ENCODE measurements at places on chromosomes 3 and 15.

DNA sequence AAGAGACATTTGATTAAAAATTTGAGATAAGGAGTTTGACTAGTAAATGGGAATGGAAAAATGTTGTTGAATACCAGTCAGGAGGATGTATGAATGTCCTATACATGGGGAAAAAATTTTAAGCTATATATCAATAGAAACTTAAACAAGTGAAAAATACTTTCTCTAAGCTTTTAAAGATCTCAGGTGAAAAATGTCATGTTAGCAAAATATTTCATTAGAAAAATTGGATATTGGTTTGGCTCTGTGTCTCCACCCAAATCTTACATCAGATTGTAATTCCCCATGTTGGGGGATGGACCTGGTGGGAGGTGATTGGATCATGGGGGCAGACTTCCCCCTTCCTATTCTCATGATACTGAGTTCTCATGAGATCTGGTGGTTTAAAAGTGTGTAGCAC lies 279.6 kb upstream of the CADM2 start:
- DNase-seq = no peak

DNA sequence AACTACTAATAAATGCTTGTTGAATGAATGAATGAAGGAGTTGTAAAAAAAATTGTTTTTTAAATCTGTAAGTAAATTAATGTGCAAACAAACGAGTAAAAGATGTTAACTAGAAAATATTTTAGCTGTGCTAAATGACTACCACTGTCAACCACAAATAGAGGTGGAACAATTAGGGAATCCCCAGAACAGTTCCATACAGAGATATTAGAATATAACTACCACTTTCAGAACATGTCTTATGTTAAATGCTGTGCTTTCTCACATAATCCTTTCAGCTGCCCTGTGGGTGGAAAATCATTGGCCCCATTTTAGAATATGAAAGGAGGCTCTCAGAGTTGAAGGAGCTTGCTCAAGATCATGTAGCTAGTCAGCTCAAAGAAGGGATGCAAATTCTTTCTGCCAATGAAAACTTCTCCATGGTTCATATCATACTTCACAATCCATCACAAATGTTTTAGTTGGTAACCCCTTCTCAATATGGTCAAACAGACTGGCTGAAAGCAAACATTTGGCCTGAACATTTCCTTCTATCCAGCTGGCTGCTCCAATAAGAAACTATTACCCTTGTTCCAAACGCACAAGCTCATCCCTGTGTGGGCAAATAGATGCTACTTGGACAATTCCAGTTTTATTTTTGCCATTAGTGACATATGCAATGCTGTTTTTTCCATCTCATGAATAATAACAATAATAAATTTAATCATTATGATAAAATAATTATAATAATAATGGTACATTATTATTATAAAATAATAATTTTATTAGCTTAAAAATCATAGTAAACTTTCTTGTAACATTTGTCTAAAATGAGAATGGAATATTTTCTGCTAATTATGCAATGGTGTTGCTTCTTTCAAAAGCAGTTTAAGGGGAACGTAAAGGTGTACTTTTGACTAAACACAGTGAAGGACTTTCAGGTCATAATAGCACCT lies 290.4 kb upstream of the STT3B start:
- no peak for DNase-seq

DNA sequence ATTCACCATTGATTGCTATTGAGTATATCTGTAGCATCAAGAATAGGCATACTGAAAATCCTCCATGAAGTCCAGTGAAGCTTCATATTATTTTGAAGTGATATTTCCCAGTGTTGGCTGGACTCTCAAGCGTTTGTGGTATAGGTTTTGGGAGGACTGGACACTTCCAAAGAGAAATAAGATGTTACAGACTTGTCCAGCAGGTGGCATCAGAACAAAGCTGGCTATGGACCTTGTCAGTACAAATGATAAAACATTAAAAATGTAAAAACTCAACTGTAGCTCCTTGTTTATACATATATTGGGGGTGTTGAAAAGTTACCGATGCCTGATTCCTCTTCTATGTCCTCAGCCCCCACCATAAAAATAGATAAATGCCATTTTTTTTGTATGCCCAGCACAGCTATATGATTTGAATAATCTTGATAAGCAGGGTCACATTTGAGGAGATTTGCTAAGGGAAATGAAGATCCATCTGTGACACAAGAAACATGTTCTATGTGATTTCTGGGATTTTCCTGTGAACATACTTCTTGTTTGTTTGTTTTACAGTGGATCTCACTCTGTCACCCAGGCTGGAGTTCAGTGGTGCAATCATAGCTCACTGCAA lies 54.5 kb upstream of the GOLGA6B start:
- no peak for DNase-seq

DNA sequence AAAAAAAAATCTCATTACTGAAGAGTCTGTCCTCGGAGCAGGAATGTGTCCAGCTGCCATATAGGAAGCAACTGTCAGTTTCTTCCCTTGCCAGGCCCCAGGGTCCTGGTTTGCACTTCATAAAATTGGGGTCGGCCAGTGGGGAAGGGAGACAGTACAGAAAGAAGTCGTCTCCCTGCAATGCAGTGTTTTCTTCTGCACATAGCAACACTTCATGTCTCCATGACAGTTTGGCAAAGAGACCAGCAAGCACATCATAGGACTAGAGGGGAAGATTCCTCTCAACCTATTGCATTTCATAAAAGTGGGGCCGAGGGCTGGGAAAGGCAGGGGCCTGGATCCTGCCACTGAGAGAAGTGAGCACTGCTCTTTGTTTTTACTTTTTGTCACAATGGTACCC lies 138.2 kb upstream of the HACD2 start:
- no peak for DNase-seq

- no peak for DNase-seq
Measured at GRCh38 chr15:40999190-40999589, 45.9 kb downstream of the CHAC1 start.

DNA sequence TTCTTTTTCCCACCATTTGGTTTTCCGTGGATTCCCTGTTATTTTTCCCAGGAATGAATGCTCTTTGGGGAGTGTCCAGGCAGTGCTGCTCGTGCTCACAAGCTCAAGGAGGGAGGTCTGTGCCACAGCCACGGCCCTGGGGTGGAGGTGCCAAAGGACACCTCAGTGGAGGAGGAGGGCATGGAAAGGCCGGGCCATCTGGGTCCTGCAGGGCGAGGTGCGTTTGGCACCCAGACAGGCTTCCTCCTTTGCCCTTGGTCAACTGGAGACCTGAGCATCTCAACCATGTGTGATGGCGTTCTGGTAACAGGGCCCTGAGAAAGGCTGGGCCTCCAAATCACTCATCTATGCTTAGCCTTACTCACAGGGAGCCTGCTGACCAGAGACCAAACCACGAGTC lies 25.4 kb downstream of the KY start:
- no peak for DNase-seq

DNA sequence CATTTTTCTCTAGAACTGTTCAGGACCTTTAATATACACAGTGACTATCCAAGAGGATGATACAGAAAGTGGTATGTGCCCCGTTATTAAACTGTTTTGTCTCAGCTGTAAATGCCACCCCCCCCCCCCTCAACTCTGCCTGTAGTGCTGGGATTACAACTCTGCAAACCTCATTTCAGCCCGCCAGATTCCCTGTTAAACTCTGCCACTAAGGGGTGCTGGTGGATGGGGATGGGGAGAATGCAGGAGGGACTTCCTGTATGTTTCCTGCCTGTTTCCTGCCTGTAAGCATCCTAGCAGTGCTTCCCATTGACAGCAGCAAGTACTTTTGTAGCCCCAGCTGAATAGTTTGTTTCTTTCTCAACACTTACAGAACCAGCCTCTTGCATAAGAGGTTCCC lies 301.7 kb upstream of the RORA start:
- no peak for DNase-seq

GRCh38 chr3:43181202-43181821 lies 75.4 kb upstream of the POMGNT2 start:
- peak; percentile 52 for DNase-seq

- no peak for DNase-seq
Measured at GRCh38 chr3:1583044-1583443, 490.2 kb downstream of the CNTN6 start.

DNA sequence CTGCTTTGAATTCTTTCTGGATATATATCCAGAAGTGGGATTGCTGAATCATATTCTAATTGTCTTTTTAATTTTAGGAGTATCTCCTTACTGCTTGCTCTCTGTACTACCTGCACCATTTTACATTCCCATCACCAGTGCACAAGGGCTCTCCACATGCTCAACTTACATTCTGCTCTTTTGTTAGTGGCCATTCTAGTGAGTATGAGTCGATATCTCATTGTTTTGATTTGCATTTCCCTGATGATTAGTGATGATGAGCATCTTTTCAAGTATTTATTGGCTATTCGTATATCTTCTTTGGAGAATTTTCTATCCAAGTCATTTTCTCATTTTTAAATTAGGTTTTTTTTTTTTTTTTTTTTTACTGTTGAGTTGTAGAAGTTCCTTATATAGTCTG lies 29.5 kb downstream of the PFN2 start:
- DNase-seq = no peak

DNA sequence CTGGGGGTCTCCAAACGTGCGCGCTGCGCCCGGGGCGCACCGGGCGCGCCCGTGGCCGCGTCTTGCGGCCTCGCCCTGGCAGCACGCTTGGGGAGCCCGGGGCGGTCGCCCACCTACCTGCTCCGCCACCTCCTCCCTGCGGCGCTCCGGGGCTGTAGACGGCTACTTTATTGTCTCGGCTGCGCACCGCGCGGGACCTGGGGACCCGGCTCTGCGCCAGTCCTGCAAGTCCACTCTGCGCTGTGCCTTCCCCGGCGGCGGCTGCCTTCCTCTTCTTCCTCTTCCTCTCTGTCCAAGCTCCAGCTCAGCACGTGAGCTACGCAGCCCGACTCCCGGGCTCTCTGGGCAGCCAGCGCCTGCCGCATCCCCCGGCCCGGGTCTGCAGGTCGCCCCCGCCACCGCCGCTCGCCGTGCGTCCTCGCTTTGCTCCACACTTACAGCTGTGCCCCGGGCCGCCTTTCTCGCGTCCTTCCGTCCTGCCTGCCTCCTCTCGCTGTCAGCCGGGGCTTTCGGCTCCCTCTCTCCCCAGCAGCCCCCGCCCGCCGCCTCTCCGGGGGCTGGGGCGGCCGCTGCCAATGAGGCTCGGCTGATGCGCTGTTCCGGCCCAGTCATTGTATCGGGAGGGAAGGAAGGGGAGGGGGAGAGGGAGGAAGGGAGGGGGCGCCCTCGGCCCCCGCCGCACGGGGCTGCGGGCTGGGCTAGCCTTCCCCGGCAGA lies 156.4 kb upstream of the FRMD4B start:
- no peak for DNase-seq

GRCh38 chr15:72086920-72087648 lies 30.9 kb downstream of the MYO9A start:
- no peak for DNase-seq

GRCh38 chr3:139528924-139529323 lies 10.6 kb downstream of the RBP1 start:
- no peak for DNase-seq

DNA sequence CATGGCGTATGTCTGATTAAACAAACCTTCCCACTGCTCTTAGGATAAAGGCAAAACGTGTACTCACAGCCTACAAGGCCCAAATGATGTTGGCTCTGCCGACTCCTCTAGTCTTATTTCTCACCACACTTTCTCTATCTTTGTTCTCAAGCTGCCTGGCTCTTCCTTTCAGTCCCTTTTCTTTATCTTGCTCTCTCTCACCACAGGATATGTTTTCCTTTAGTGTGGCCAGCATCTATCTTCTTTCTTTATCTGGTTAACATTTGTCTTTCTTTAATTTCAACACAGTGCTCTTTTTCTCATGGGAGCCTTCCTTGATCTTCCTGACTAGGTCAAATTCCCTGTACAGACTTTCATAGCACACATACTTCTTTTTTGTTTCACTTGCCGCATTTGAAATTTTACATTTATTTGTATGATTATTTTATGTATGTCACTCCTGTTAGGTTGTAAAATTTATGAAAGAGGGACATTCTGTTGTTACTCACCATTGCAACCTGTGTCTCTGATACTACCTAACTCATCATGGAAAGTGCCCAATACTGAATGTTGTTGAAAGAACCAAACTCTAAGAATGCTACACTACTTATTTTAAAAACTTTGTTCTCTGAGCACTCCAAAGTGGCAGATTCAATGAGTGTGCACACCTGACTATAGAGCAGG lies 328.9 kb upstream of the CBLB start:
- DNase-seq = no peak

- peak; percentile 12 for DNase-seq
Measured at GRCh38 chr3:123027292-123028232, at the start of gene SEMA5B. Gene SEMA5B, minus strand, starts transcription at chr3:123027763. Its CDS starts 66,500 bp downstream, at chr3:122961263.

GRCh38 chr3:141241616-141242376 lies 10.2 kb downstream of the PXYLP1 start:
- no peak for DNase-seq

- DNase-seq = no peak
Measured at GRCh38 chr15:81029414-81030300, 28.9 kb downstream of the TLNRD1 start.

DNA sequence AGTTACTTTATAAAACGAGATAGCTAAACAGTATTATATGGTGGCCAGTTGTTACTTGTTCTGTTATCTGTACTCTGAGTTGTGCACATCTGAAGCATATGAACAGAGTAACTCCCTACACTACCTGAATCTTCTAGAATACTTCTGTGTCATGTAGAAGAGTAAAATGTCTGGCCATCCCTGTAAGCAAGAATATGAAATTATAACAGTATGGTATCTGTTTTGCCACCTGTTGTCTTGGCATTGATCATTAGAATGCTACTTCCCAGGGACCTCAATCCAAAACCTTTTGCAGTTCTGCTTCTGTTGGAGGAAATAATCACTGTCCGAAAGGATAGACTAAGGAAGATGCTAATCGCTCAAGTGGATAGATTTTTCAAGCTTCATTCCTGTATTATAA lies 1.9 kb downstream of the TEX9 start:
- DNase-seq = no peak

- no peak for DNase-seq
Measured at GRCh38 chr3:136856665-136857064, 5.3 kb upstream of the NCK1 start.

GRCh38 chr15:49864251-49864650 lies 243.4 kb downstream of the DTWD1 start:
- no peak for DNase-seq

- DNase-seq = no peak
Measured at GRCh38 chr3:135226057-135226456, 431.0 kb downstream of the EPHB1 start.

DNA sequence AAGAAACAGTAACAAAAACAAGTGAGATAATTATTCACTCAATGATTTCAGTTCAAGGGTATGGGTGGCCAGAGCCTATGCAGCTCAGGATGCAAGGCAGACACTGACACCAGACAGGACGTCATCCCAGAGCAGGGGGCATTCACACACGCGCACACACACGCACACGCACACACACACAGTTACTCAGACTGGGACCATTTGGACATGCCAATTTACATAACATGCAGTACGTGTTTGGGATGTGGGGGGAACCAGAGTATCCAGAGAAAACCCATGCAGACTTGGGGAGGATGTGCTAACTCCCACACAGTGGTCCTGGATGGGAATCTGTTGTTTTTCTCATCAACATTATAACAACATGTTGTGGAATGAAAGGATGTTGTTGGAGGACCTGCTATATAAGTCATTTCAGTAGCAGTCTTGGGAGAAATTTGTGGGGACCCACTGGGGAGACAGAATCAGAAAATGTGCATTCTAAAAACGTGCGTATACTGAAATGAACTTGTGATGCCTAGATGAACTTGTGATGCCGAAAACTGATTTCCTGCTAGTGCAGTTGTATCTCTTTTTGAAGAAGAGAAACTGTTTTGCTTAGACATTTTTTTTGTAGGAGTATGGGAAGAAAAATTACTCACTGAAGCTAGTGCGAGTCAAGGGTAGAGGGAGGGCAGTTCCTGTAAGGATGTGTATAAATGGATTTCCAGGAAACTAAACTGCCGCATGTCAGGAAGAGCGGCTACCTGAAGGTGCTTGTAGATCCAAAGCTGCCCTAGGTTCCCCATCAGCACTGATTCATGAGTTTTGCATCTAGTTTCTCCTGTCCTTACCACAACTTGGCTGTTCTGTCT lies 25.2 kb downstream of the CD200 start:
- no peak for DNase-seq
